ENCODE measurements at places on chromosomes 1 and 21.
A peak's percentile ranks its signal among the peaks of the same experiment; 100 is the strongest.

DNA sequence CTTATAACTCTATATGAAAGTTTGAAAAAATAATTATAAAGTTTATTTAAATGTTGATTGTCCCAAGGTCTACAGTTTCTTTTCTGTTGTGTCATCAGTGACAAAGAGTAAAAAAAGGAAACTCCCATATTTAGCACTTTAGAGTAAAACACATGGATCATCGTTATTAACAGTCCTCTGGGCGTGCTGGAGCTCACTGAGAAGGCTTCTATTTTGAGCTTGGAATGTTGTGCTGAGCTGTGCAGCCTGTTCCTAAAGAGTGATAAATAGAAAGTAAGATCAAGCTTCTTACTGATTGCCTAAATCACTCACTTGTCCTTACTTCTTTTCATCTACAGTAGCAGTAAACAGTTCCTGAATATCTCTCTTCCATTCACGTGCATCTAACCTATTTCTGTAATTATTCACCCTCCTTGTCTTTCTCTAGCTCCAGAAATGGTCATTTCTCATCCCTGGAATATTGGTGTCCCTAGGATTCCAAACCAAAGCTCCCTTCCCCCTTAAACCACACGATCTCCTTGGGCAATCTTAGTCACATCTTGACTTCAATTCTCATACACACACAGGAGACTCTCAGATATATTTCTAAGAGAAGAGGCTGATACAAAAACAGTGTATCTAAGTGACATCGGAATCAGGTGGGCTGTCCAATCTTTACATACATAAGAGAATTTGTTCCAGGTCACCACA lies 11.9 kb downstream of the GBP5 start:
- DNase-seq, result no peak

DNA sequence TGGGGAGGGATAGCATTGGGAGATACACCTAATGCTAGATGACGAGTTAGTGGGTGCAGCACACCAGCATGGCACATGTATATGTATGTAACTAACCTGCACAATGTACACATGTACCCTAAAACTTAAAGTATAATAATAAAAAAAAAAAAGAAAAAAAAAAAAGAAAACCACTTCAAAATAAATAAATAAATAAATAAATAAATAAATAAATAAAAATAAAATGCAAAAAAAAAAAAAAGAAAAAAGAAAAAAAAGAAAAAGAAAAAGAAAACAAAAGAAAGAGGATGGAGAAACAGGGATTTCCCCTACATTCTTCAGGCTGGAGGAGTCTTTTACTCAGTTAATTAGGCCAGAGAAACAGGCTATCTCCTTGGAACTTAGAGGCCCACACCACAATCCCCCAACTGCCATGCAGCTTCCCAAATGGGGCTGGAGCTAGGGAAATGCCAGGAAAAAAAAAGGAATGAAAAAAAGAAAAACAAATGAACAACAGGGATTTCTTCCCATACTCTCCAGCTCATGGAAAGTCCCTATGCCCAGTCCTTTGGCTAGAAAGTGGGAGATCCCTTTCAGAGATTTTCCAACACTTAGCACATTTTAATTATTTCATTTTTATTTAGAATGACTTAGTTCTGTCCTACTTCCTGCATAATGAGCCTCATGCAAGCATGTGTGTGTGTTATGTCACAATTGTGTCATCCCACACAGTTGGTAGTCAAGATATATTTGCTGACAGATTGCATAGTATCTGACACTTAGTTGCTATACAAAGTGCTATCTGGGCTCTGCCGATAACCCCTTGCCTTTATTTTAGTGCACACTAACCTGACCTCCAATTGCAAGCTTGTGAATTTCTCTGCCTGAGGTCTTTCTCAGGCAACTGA lies 486.4 kb downstream of the PLPP3 start:
- no peak for DNase-seq

- DNase-seq, result no peak
These were observed 96.5 kb upstream of the CD34 start for GRCh38 chr1:208007319-208007937.

- no peak for DNase-seq
These were observed 3.0 kb downstream of the BTG3 start for GRCh38 chr21:17609681-17610080.

DNA sequence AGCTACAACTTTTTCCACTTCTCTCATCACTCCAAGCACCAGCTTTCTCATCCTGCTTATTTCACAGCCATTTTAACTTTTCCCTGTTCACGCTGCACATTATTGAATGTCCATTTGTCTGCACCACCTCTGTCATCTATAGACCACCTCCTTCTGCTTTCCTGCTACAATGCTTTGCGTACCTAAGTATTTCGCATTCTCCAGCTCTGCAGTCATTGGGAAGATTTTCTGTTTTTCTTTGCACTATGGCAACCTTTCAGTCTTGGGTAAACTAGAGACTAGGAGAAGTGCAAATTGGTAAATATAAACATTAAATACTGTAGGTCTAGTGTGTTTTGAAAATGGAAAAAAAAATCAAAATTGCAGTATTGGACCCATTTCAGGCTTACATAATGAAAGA lies 835 bp downstream of the CCDC30 start:
- DNase-seq, result peak; percentile 38

GRCh38 chr1:25748531-25749205 lies 51.3 kb upstream of the SELENON start:
- DNase-seq, result no peak

DNA sequence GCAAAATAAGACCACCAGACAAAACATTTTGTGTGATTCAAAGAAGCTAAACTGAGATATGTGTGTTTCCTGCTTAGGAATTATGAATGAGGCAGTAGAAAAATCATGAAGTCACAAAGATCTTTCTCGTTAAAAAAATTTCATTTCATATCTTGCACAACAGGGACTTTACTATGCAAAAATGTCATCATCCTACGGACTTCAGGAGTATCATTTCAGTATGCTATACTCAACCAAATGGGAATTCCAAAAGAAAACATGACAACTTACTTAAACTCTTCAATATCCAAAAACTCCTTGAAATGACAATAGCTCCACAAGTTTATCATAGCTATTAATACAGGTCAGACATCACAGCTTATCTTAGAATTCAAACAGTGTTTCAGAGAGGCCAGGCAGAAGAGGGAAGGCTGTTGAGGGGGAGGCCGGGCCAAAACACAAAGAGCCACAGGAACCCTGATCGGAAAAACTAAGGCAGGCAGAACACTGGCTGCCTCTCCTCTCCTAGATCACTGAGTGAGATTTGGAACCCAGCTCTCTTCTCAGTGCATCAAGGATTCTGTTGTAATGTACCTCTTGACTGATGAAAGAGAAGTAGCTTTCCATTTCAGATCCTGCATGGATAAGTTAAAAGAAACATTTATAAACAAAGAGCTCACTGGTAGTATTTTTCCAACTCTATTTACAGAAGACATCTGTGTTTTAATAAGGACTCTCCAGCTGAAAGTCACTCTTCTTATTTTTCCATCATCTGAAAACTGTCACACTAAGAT lies 66.9 kb downstream of the TESK2 start:
- DNase-seq, result no peak

DNA sequence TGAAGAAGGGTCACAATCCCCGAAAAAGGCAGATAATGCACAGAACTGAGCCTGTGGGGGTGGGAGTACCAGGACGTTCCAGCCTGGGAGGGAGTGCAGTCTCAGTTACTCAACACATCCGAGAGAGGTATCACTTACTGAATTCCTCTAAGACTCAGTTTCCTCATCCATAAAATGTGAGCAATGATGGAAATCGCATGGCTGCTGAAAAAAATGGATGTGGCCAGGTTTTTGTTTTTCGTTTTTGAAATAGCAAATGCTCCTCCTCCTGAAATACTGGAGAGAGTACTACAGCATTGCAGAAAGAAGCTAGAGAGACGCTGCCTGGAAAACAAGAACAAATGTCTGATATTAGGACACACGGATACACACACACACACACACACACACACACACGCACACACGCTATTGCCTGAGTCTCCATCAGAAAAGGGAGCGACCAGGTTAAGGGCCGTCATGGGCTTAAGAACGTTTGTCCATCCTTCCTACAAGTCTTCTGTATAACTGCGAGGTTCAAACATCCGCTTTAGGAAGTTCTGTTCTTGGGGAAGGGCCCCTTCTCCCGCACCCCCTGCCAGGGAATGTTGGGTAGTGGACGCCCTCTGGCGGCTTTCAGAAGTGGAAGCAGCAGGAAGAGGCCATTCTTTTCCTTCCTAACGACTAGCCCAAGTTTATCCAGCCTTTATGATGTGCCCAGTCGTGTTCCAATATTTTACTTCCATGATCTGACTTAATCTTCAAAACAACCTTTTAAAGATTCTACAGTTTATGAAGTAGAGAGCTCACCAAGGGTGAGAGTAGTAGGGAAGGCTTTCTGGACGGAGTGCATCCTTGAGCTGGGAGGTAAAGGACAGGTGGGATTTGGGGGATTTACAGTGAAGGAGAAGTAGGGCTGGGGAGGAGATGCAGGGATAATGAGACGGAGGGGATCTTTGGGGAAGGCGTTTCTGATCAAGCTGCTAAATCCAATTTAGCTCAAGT lies 699 bp upstream of the NES start:
- DNase-seq, result no peak

DNA sequence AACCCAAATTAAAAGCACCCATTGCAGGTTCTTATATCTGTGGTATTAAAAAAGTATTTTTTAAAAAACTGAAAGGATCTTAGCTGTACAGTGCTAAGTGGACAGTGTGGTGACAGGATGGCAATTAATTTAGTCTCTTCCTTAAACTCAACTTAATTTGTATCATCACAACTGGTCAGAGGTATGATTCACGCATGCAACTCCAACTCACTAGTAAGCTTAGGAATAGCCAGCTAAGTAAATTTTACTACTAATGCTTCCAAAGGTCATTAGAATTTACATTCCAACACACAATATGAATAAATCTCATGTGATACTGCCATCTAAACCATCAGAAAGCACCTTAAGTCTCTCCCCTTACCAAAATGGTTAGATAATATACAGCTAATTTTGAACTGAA lies 35.4 kb downstream of the ENAH start:
- DNase-seq, result no peak

DNA sequence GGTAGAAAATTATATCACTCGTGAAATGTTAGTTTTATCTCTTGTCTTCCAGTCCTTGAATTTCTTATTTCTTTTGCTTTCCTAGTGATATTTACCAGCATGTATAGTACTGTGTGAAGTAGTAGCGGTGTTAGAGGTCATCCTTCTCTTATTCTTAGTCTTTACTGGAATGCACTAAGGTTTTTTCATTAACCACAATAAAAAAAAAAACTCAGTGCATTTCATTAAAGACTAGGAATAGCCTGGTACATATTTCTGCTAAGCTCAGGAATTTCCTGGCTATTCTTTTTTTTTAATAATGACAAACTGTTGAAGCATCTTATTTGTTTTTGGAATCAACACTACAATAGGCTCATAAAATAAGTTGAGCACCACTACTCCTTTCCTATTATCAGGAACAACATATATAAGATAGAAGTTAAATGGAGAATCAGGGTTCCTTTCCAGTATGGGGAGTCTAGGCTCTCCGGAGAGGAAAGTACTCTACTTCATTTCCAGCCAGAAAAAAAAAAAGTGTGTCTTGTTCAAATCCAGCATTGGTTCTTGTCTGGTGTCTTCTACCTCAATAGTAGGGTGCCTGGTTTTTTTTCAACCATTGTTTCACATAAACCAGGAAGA lies 60.0 kb downstream of the TNFSF18 start:
- no peak for DNase-seq

- DNase-seq, result no peak
These were observed 3.3 kb downstream of the CLCNKB start for GRCh38 chr1:16046842-16047241.

All from renal pelvis (tissue), 12 donors.